ENCODE measurements at places on chromosomes 2 and 18.

- DNase-seq, result no peak
These were observed 39.3 kb upstream of the EPB41L3 start for GRCh38 chr18:5582849-5583681.

DNA sequence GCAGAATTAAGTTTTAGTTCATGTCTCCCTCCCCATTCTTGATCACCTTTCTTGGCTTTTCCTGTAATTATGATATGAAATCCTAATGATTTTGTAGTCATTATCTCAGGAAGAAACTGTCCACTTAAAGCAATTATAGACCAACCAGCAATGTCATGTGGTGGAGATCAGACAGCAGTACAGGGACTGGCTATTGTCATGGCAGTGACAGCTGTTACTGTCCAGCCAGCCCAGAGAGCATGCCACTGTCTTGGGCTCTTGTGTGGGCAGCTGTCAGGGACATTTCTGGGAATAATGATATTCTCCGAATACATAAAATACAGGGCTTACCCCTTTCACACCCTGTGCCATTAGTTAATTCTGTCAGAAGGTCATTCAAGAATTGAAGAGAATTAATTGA is 355.3 kb upstream of the RAB12 start:
- no peak for DNase-seq

- no peak for DNase-seq
These were observed 156.2 kb downstream of the SPP2 start for GRCh38 chr2:234206738-234207137.

- no peak for DNase-seq
These were observed 4.6 kb downstream of the MLPH start for GRCh38 chr2:237491515-237492118.

DNA sequence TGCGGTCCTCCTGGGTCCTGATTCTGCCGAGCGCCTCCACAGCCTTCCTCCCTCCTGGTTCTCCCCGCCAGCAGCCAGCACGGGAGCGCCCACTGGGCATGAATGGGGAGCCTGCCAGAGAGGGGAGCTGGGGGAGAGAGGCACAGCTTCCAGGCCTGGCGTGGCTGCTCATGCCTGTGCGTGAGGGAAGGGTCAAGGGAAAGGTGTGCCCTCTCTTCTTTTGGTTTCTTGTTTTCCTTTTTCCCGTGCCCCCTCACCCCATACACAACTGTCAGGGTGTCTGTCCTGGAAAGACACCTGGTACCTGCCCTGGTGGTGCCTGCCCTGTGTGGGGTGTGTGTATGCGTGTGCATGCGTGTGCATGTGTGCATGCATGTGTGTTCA is 4.7 kb upstream of the NEURL3 start:
- no peak for DNase-seq

GRCh38 chr2:10811517-10811916 is 1.1 kb downstream of the PDIA6 start:
- DNase-seq, result no peak

DNA sequence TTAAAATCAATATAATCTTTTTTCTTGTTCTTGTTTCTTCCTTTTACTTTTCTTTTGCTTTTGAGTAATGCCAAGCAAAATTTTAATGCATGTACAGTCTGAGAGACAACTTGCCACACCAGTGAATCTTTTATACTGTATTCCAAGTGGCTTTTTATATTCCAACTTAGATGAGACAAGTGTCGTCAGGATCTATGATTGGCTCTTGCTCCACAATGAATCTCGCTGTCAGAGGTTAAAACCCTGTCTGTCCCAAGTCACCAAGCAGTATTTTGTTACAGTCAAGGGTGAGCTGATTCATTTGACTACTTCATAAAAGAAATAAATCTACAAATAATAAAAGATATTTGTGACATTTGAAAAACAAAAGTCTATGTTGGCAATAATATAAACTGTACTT is at the start of gene MSTN:
Gene MSTN, minus strand, starts transcription at position 129 of the 400 bp plus-strand sequence. CDS start 133 bp downstream, outside the sequence.
- no peak for DNase-seq

DNA sequence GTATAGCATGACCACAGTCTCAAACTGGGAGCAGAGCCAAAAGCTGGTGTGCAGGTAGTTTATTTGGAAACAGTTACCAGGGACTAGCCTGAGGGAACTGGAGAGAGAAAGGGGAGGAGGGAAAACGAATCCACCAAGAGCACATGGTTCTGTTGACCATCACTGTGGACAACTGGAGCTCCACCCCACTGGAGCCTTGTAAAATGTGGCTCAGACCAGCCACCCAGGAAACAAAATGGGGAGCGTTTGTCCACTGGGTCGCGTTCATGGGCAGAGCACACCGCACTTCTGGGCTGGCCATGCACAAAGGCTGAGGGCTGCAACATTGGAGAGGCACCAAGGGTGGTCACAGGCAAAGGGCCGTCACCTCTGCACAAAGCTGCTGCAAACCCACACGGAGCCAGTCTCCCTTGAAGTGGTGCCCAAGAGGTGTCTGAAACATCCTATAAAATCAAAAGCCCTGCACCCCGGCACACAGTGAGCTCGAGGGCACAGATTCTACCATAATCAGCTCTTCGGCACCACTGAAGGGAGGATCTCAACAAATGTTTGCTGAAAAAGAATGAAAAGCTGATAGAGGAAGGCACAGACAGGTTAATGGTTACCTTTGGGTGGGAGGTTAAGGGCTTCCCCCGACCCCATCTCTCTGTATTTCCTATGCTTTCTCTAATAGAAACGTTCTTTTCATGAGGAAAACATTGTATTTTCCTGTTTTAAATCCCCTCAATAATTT is 192.9 kb downstream of the INHBB start:
- DNase-seq, result no peak

- DNase-seq, result no peak
These were observed 143.2 kb upstream of the KYNU start for GRCh38 chr2:142734231-142734630.
